ENCODE measurements at places on chromosomes 2 and 18.

- DNase-seq: no peak
Measured at GRCh38 chr2:30346471-30347169, 100.4 kb upstream of the LCLAT1 start.

DNA sequence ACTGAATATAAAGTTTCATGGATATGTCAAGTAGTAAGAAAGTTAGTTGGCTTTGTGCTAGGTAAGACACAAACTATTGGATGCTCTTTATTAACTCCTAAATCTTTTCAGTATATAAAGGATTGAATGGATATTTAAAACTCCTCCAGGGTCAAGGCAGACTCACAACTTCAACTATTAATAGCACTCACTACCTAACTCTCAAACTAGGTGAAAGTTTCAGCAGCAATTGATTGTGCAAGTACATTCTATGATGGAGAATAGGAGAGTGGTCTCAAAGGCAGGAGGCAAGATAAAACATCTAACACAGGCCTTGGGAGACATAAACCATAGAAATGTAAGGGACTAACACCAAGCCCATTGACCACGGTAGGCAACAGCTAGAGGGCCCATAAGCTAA lies 328.9 kb upstream of the CHAC2 start:
- DNase-seq: no peak

GRCh38 chr2:229620289-229620688 lies 94.1 kb downstream of the DNER start:
- no peak for DNase-seq

DNA sequence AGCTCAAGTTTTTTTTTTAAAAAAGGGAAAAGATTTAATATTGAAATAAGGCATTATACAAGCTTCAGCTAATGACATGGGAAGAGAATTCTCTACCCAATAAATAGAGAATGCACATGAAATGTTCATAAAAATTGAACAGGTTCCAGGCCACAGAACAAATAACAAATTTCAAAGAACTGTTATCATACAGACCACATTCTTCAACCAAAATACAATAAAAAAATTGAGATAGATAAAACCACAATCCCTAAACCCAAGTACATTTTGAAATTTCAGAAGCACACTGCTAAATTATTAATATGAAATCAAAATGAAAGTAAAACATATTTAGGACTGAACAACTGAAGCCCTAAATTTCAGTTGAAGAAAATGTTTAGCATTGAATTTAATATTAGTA lies 89.6 kb downstream of the BCL2 start:
- DNase-seq: no peak

DNA sequence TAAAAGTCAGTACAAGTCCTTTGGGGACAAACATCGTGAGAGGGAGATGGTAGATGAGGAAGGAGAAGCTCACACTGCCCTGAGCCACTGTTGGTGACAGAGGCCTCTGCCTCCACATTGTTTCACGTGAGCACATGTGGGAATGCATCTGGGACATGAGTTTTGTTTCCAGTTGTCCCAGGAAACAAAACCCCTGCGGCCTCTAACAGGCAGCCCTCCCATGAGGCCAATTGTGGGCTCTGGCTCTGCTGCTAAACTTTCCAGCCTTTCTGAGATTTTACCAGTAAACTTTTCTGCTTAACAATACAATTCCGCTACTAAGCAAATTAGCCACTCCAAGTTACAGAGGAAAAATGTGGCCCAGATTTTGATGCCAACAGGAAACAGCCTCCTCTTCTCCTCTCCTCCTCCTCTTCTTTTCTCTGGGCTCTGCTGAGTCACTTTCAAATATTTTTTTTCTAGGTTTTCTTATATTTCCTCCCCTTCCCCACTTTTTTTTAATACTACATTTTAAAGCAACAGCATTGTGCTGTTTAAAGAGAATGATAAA lies 23.4 kb upstream of the LRRC30 start:
- no peak for DNase-seq

- no peak for DNase-seq
Measured at GRCh38 chr18:69956665-69957620, 9.3 kb upstream of the CD226 start.

- no peak for DNase-seq
Measured at GRCh38 chr2:163345795-163346573, 389.8 kb downstream of the FIGN start.

DNA sequence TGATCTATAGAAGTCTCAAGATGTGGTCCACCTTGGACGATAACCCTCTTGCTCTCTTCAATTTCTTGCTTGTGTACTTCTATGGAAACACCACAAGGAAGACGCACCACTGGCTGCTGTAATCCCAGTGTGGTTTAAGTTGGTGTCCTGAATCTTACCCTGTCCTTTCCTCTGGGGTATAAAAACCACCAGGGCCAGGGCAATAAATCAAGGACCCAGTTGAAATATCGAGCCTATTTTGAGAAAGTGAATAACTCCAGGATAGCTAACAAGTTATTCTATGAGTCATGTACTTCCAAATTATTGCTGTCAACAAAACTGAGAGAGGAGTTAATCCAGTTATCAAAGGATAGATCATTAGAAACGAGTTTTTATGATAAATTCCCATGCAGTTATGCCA lies 137.0 kb downstream of the RND3 start:
- DNase-seq: no peak

DNA sequence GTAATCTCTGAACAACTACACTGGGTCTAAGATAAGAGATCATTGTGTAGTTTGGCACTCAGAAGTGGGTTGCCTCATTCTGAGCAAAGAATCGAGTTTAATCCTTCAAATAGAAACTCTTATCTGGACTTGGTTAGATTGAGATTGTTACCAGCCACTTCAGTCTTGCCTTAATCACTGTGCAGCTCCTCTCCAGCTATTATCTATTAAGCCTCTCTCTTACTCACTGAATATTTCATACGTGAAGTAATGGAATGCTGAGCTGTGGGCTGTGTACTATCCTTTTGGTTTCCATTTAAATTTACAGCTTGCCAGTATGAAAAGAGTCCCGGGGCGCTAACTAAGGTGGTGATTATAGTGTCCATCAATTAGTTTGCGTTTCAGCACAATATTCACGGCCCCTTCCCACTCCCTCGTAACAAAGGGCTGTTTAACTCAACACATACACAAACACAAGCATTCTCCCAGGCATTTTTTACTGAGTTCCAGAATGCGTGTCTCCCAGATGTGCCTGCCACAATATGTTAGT lies 65.7 kb upstream of the NCKAP5 start:
- DNase-seq: no peak

DNA sequence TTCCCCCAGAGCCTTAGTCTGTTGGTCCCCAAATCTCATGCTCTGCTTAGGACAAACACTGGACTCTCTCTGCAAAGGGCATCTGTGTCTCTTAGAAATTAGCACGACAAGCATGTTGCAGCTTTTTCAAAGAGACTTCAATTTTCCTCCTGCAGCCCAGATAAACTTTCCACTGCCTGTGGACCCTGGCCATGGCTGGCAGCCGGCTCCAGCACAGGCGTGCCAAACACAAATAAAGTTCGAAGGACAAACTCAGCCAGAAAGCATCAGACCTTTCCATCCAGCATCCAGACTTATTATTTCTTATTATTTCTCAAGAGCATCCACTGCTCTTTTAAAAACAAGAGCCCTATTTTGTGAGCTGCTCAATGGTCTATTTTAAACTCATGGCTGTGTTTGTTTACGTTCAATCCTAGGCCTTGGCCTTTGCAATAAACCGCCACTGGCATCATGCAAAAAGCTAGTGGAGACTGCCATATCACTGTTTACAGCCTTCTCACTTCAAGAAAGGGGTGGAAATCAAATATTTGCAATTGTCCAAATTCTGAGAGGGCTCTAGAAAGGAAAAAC lies 300.8 kb downstream of the BCL11A start:
- DNase-seq: no peak

- DNase-seq: no peak
Measured at GRCh38 chr2:189024901-189025618, 50.9 kb downstream of the COL3A1 start.

GRCh38 chr2:102761763-102762162 lies at the start of gene TMEM182:
TSS of gene TMEM182 (plus strand) at chr2:102762031. CDS start at chr2:102762218, 187 bp downstream.
- DNase-seq: no peak

- DNase-seq: no peak
Measured at GRCh38 chr2:218558986-218559385, 9.2 kb downstream of the USP37 start.

DNA sequence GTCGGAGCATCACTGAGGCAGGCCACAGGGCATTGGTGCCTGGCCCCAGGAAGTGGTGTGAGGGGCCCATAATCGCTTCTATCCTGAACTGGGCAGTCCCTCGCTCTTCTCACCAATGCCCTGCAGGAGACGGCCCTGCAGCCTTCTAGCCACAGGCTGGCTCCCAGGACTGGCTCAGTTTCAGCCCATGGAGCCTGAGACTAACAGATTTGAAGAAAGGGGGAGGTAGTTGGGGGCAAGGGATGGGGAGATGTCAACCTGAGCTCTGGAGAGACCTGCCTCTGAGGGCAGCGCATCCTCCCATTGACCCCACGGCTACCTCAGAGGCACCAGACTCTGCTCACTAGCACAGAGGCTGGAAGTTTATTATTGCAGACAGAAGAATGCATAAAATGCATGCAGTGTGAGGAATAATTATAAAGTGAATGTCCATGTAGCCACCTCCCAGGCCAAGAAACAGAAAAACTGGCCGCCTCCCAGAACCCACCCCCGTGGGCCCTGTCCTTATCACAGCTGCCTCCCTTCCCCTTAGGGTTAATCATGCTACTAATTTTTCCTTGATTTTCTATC lies 1.4 kb downstream of the TOGARAM2 start:
- no peak for DNase-seq

DNA sequence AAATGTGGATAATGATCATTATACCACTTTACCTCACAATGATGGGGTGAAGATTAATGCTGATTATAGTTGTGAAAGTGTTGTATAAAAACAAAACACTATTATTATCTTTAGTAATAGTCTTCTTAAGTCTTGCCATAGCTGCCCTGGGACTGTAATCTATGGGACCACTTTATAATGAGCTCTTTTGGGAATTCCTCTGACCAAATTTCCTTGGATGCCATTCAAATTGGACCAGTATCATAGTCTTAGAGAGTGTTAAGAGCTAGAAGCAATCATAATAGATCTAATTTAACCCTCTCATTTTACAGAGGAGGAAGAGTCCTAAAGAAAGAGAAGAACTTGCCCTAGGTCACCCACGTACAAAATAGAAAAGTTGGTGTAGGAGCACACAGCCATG lies 457.7 kb upstream of the SLC14A2 start:
- no peak for DNase-seq

GRCh38 chr2:60826111-60826510 lies 55.3 kb upstream of the REL start:
- no peak for DNase-seq

DNA sequence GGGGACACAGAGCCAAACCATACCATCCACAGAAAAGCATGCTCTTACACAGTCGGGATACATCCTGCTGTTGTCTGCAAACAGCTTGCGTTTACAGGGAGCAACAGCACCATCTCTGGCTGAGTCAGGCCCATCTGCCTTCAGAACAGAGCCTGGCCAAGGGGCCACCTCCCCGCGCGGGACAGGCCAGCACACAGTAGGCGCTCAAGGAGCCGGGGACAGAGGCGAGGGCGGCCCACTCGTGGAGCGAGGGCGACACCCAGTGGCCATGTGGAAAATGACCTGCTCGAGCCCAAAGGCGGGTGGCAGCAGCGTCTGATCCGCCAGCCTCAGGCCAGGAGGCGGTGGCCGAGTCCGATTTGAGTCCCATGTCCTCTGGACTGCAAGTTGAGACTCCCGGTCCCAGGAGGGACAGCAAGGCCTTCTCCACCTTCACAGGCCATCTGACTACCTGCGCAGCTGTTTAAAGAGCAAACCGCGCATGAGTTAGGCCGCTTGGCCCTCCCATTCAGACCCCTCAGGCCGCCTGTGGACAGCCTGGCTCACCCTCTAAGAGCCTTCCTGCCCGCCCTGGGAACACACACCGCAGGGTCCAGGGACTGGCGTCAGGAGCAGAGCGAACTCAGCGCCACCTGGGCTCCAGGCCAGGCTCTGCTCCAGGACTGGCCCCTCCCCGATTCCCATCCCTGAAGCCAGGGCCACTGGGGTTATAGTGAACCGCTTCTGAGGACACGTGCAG lies 38.3 kb downstream of the TTC32 start:
- DNase-seq: peak; percentile 76

- DNase-seq: no peak
Measured at GRCh38 chr2:119248751-119249150, 25.1 kb downstream of the STEAP3 start.

DNA sequence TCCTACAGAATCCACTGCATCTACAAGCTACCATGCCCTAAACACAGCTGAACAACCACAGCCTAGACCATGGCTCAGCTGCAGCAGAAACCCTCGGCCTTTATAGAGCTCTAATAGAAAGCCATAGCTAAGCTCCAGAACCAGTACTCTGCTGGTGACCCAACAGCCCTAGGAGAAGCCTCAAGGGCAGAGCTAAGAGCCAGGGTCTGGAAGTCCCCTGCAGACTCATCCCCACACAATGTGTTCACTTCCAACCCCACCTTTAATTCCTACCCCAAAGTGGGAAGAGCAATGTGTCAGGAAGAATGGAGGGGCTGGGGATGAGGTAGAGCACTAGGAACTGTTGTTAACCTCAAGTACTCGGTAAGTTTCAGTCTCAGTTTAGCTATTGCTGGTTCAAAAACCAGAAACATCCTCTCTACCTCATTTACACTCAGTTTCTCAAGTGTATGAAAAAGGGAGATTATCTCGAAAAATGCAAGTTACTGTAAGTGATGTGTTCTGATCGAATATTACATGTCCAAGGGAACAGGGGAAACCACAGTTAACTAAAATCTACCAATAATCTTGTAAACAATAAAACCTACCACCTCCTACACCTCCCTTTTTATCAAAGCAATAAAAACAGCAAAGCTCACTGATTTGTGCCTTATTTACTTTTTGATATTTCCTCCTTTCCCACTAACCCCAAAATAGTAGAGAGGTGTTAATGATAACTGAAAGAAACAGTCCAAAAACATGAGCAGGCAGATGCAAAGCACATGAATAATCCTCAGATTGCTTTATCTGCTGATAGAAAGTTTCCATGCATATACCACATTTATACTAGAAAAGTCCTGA lies 36.2 kb downstream of the THADA start:
- DNase-seq: peak; percentile 41

DNA sequence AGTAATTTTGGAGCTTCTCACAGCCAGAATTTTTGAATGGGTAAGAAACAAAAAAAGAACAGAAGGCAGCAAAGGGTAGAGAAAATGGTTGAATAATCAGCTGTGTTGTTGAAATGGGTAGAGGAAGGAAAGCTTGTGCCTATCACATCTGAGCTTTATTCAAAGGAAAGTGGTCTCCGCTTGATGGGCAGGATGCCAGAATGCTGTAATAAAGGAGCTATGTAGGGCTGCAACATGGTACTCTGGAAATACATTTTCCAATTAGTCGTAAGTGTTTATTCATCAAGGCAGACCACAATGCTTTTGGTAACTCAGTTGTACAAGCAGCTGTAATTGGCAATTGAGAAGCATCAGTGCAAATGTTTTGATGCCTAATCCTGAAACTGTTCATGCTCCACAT lies 196.9 kb downstream of the ICOS start:
- no peak for DNase-seq

Data from activated CD4-positive, alpha-beta T cell treated with anti-CD3 and anti-CD28 coated beads, Interleukin-2, amount 50 U/mL, for 48 hours (primary cell).